ENCODE measurements at places on chromosomes 1 and 21.

DNA sequence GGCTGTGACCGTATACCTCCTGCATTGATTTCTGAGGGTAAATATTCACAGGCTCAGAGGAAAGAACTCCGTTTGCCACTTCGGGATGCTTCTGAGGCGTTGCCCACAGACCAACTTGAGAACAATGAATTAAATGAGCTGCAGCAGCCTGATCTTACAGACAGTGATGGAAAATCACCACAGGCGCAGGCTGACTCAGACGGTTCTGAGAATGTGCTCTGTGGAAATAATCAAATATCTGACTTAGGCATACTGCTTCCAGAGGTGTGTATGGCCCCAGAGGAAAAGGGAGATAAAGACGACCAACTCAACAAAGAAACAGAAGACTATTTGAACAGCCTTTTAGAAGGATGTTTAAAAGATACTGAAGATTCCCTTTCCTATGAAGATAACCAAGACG, 76.7 kb upstream of the SCCPDH start:
- no peak for DNase-seq

GRCh38 chr1:153630384-153630783, 2.1 kb downstream of the S100A1 start:
- no peak for DNase-seq

- no peak for DNase-seq
Observed at GRCh38 chr1:154982341-154982740, 803 bp upstream of the FLAD1 start.

- DNase-seq, result peak; percentile 24
Observed at GRCh38 chr1:169047074-169047473, 59.4 kb upstream of the ATP1B1 start.

GRCh38 chr1:151976858-151977257, 16.8 kb downstream of the S100A10 start:
- DNase-seq, result peak; percentile 47

Measured in foreskin keratinocyte (primary cell).